ENCODE measurements at places on chromosomes 6 and 20.

- DNase-seq, result no peak
These were observed 481.8 kb downstream of the TFAP2B start for GRCh38 chr6:51300510-51300909.

DNA sequence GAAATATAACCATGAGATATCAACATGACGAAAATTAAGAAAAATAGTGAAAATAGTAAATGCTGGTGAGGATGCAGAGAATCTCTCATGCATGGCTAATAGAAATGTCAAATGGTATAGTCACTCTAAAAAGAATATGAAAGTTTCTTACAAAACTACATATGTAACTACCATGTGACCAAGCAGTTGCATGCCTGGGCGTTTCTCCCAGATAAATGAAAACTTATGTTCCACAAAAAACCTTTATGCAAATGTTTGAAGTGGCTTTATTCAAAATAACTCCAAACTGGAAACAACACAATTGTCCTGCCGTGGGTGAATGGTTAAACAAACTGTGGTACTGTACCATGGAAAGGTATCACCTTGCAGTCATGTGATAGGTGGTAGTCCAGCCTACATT is 112.4 kb downstream of the HDGFL1 start:
- DNase-seq, result no peak

GRCh38 chr20:25397821-25398220 is 7.2 kb upstream of the ABHD12 start:
- DNase-seq, result no peak

GRCh38 chr6:113004470-113005270 is 657.5 kb downstream of the RFPL4B start:
- no peak for DNase-seq

DNA sequence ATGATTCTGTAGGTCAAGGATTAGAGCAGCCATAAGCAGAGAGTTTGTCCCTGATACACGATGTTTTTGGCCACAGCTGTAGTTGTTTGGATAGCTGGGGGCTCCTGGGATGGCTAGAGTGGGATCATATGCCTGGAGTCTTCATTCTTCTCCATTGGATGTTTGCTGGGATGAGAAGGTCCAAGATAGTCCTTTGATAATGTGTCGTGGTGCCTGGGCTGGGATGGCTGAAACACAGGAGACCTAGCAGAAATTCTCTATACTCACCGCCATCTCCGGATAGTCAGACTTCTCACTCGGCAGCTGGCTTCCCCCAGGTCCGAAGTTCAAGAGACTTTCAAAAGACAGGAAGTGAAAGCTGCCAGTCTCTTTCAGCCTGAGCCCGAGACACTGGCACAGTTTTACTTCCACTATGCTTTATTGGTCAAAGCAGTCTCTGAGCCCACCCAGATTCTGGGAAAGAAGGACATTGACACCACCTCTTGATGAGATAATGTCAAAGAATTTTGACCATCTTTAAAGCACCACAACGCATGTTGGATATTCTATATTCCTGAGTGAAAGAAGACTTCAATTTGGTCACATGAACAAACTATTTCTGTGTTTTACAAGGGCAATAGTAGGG is 16.0 kb downstream of the MARCKS start:
- DNase-seq, result no peak

- no peak for DNase-seq
These were observed 150.6 kb downstream of the RALGAPA2 start for GRCh38 chr20:20561841-20562240.

Data from stimulated activated CD8-positive, alpha-beta memory T cell treated with anti-CD3 and anti-CD28 coated beads, Interleukin-2, amount 100 ng/mL, for 1 hour (primary cell).